Activated gamma-delta T cell treated with anti-CD3 and anti-CD28 coated beads, Interleukin-2, amount 50 U/mL, for 16 hours (primary cell): ENCODE measurements at places on chromosomes 13 and 19.
A peak's percentile ranks its signal among the peaks of the same experiment; 100 is the strongest.

GRCh38 chr13:37209621-37210580 lies 104.4 kb upstream of the CSNK1A1L start:
- no peak for DNase-seq

- DNase-seq = peak; percentile 42
Observed at GRCh38 chr13:40664350-40665125, 1.9 kb downstream of the FOXO1 start.

DNA sequence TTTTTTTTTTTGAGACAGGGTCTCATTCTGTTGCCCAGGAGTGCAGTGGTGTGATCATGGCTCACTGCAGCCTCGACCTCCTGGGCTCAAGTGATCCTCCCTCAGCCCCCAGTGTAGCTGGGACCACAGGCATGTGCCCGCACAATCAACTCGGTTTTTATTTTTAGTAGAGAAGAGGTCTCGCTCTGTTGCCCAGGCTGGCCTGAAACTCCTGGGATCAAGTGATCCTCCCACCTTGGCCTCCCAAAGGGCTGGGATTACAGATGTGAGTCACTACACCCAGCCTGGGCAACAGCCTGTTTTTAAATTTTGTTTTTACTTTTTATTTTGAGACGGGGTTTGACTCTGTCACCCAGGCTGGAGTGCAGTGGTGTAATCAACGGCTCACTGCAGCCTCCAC lies 2.3 kb upstream of the KDM4B start:
- DNase-seq = no peak

- no peak for DNase-seq
Observed at GRCh38 chr13:68727798-68728197, 1379.8 kb upstream of the ATXN8OS start.

DNA sequence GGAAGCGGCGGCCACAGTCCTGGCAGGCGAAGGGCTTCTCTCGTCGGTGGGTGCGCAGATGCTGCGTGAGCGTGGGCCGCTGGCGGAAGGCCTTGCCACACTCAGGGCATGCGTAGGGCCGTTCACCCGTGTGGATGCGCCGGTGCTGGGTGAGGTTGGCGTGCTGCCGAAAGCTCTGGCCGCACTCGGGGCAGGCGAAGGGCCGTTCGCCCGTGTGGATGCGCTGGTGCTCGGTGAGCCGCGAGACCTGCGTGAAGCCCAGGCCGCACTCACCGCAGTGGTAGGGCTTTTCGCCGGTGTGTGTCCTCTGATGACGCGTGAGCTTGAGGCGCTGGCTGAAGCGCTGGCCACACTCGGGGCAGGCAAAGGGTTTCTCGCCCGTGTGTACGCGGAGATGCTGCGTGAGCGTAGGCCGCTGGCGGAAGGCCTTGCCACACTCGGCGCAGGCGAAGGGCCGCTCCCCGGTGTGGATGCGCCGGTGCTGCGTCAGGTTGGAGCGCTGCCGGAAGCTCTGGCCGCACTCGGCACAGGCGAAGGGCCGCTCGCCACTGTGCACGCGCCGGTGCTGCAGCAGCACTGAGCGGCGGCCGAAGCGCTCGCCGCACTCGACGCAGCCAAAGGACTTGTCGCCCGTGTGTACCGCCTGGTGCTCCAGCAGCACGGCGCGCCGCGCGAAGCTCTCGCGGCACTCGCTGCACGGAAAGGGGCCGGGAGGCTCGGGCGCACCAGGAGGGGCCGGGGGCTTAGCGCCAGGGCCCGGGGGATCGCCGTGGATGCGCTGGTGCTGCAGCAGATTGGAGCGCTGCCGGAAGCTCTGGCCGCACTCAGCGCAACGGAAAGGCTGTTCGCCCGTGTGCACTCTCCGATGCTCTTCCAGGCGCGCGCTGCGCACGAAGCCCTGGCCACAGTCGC lies 4.0 kb upstream of the UBE2M start:
- DNase-seq = no peak

DNA sequence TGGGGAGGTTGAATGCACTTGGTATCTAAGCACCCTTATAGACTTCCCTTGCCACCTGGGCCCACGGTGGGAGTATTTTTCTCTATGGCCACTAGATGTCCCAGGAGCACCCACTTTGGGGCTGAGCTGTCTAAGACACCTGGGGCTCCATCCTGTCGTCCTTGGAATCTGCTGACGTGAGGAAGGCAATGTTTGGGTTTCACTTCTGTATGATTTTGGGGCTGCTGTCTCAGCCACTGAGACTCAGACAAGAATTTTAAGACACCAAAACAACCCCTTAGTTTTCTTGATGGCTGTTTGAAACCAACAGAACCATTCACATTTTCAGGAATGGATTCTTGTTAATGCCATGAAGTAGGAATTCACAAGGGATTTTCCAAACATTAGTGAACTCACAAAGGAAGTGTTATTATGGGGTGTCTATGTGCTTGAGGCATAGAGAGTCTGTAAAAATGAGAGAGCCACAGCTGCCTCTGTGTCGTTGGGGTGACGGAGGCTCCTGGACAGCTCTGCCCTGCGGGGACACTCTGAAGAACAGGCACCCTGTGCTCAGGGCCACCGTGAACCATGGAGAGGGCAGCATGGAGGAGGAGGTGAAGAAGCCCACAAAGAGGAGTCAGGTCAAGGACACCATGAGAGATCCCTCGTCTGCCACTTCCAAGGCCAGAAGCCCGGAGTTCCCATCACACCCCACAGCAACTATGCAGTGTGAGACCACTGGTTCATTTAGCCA lies 106.8 kb upstream of the SPATA13 start:
- peak; percentile 37 for DNase-seq

- DNase-seq = no peak
Observed at GRCh38 chr19:40599331-40599901, 1.8 kb upstream of the LTBP4 start.

GRCh38 chr13:73778242-73778864 lies 355.9 kb downstream of the KLF12 start:
- DNase-seq = no peak

DNA sequence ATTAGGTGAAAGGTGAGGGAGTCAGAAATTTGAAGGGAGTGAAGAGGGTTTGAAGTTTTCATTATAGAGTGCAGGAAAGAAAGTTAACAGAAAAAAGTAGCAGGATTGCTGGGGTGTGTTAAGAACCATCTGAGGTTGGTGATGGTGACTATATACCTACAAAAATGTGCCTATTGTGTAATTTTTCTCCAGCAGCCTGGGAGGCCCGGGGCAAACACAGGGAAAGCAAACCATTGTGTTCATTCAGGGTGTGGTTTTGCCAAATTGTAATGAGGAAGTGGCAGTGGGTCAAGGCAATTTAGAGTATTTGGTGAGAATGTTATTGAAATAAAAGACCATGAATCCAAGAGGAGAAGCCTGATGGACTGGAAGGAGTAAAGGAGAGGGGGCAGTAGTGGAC lies 8.2 kb upstream of the SUCLA2 start:
- DNase-seq = no peak

- peak; percentile 49 for DNase-seq
Observed at GRCh38 chr19:6551607-6552450, 21.0 kb downstream of the TNFSF9 start.

- peak; percentile 77 for DNase-seq
Observed at GRCh38 chr19:48970923-48971395, 5.8 kb downstream of the FTL start.

- no peak for DNase-seq
Observed at GRCh38 chr13:98368019-98368418, 190.9 kb upstream of the RNF113B start.

- DNase-seq = no peak
Observed at GRCh38 chr19:41787055-41787454, 9.3 kb upstream of the CEACAM3 start.

GRCh38 chr19:42989851-42990250 lies 36.4 kb downstream of the PSG11 start:
- DNase-seq = no peak

DNA sequence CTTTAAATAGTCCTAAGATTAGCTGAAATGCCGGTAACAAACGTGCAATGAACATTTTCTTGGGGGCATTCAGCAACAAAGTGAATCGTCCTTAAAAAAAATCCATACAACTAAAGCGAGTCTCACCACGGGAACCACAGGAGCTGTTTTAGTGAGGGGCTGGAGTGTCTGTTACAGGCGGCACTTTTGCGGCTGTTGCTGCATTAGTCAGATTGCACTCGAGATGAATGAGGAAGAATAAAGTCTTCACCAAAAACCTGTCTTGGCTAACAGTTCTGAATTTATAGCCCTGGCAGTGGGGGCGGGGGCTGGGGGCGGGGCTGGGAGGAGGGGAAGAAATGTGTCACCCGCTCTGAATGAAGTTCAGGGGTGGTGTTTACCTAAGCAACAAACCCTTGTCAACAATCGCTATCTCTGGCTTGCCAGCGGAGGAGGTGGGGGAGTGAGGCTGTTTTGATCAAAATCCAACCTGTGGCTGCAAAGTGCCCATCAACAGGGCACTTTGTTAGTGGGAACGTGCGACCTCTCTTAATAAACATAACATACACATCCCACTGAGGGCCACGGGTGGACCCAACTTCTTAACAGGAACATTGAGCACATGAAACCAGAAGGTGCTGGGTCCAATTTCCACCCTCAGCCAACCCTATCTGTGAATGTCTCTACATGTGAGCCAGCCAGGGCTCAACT lies 44.5 kb downstream of the RFX2 start:
- peak; percentile 49 for DNase-seq

DNA sequence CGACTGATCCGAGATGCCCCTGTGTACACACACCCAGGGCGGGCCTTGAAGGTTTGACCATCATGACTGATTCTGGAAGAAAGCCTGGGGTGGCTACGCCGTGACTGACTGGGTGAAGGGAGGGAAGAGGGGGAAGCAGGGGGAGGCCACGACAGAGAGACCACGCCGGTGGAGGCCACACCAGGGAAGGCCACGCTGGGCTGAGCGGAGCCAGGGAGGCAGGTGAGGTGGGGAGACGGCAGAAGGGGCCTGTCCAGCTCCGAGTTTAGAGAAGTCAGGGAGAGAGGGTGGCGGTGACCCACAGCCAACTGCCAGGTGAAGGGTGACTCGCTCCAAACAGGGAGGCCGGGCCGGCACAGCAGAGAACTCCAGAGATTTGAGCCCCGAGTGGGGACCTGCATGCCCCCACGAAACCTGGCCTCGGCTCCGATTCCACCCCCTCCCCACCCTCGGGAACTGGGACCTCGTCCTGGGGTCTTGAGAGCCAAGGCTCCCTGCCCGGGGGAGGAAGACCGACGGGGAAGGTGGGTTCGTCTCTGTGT lies 102.6 kb downstream of the PTPRS start:
- DNase-seq = no peak

DNA sequence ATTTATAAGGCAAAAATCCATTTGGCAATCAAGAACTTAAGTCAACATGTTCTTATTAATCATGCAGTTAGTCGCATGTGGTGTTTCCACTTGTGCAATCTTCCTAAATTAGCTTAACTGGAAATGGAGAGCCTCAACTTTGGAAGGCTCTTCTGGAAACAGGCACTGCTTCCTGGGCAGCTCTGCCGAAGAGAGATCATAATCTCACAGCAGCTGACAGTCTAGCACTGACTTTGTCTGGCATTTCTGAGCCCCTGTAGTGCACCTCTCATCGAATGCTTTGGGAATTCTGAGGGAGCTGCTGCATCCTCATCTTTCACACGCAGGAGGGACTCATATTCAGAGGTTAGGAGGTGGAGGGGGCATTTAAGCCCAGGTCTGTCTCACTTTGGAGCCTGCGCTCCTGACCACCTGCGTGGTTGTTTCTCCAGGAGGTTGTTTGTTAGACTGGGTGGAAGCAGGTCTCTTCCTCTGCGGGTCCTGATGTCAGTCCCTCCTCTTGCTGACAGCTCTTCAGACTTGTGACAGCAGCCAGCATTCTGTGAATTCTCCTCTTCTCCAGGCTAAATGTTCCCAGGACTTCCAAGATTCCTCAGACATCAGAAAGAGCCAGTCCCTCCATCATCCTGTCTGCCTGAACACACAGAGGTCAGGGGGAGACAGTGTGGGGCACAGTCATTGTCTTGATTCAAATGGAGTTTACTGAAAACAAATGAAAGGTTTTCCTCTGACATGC lies 100.4 kb upstream of the GJB6 start:
- no peak for DNase-seq

DNA sequence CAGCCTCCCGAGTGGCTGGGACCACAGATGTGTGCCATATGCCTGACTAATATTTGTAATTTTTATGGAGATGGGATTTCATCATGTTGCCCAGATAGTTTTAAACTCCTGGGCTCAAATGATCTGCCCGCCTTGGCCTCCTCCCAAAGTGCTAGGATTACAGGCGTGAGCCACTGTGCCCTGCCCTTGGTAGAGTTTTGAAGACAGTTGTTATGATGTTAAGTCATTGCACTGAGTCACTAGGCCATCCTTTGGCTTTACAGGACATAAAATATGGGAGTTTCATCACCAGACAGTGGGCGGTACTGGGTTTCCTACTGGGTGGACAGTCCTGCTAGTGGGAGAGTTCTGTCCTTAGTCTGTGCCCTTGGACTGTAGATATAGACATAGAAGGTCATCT lies 282.5 kb downstream of the ATP8A2 start:
- no peak for DNase-seq

DNA sequence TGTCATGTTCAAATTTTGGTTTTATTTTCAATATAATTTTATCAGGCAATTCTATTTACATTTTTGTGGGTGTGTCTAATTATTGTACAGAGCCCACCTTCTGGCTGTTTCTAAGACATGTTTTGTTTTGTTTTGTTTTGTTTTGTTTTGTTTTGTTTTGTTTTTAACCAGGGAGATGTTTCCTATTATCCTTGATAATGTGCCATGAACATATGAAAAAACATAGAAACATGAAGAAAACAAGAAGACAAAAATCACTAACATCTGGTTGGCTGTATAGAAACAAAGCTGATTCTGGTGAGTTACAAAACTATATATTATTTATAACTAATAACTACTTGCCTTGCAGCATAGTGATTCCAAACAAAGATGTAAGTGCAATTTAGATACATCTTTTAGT lies 128.1 kb upstream of the TRPC4 start:
- no peak for DNase-seq

- DNase-seq = no peak
Observed at GRCh38 chr13:21846605-21847004, 175.7 kb downstream of the FGF9 start.

- DNase-seq = no peak
Observed at GRCh38 chr19:8329996-8330395, 8.7 kb downstream of the RPS28 start.

- DNase-seq = no peak
Observed at GRCh38 chr19:55095260-55096060, 19.8 kb downstream of the EPS8L1 start.
